ENCODE measurements at places on chromosomes 13 and 19.

DNA sequence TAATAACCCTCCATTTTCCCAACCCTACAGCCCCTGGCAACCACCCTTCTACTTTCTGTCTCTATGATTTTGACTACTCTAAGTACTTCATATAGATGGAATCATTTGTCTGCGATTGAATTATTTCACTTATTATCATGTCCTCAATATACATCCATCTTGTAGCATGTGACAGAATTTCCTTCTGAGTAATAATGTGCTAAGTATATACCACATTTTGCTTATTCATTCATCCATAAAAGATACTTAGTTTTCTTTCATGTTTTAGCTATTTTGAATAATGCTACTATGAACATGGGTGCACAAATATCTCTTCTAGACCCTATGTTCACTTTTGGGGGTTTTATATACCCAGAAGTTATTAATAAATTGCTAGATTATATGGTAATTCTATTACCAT lies 17.4 kb upstream of the NDFIP2 start:
- DNase-seq, result no peak

GRCh38 chr19:4474514-4475022 lies 2.5 kb downstream of the HDGFL2 start:
- peak; percentile 76 for DNase-seq

DNA sequence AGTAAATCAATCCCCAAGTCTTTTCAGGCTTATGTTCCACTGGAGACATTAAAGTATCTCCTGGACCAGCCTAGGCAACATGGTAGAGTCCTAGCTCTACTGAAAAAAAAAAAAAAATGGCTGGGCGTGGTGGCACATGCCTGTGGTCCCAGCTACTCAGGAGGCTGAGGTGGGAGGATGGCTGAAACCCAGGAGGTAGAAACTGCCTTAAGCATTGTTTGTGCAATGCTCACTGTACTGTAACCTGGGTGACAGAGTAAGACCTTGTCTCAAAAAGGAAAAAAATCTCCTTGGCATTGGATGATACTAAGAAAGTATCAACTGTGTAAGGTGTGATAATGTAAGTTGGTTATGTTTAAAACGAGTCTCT lies 8.8 kb downstream of the KLK8 start:
- DNase-seq, result no peak

- DNase-seq, result no peak
Measured at GRCh38 chr13:32247887-32248286, 67.3 kb downstream of the ZAR1L start.

DNA sequence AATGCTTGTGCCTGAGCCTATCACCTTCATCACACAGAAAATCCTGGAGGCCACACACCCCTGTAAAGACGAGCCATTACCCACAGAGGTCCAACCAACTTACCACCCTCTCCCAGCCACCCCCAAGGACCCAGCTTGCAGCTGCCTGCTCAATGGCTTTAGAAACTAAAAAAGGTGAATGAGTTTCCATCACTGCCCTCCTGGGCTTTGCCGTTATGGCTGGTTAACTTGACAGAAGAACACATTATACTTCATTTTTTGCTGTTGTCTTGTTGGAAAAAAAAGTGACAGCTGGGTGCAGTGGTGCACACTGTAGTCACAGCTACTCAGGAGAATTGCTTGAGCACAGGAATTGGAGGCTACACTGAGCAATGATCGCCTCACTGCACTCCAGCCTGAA lies 17.4 kb upstream of the FEM1A start:
- DNase-seq, result no peak

- no peak for DNase-seq
Measured at GRCh38 chr13:96821381-96821780, 172.9 kb downstream of the OXGR1 start.

DNA sequence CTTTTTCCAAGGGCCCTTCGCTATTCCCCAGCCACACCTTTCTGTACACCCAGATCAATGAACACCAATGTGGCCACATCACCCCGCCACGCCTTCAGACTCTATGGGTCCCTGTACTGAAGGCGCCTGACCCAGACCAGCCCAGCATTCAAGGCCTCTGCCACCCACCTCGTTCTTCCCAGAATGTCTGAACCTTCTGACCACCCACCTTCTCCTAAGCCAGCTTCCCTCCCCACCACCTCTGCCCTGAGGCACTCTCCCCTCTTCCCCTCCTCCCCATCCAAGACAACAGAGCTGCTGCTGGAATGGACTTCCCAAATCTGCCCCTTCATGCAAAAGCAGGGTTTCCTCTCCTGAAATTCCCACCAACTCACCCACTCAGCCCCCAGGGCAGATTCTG lies 3.3 kb upstream of the CEACAM20 start:
- no peak for DNase-seq

Measured in EL (cell line).